ENCODE measurements at places on chromosomes 2 and 18.

DNA sequence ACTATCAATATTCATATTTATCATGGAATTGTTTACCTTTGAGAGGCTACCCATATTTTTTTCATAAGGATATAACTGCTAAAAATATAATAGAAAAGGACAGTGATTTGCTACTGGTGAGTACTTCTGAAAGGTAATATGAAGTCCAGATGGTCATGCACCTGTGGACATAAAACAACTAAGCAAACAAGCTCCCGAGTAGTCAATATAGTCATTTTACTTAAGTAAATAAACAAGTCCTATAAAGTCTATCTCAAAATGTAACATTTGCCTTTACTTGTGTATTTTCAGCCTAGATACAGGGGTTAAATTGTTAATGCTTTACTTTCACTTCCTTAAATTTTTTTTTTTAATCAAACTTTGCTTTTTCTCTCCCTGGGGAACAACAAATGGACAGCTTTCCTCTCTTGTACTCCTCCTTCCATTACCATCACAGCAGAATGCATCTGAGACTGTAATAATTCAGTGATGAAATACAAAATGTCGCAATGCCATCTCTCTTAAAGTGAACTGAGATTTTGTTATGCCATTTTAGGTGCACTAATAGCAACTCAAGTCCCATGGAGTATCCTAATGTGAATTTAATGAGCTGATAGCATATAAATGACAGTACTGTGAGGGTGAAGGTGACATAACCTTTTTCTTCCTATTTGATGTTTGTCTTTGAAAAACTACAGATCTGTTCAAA is 1325.4 kb upstream of the ZEB2 start:
- DNase-seq, result peak; percentile 31

DNA sequence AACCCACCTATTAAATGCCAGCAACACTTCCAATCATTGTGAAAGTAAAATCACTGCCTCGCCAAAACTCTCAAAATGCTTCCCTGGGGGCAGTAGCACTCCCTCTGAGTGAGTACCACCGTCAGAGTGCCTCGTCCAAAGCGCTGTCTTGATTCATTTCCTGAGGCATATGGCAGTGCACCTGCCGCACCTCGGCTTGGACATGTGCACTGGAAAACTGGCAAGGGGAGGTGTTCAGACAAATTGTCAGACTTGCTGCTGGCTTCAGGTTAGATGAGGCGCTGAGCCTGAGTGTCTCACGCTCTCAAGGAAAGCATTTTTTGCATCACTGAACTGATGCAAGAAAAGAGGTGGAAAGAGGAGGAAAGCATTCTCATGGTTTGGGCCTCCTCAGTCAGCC is 132.8 kb downstream of the ATL2 start:
- no peak for DNase-seq

DNA sequence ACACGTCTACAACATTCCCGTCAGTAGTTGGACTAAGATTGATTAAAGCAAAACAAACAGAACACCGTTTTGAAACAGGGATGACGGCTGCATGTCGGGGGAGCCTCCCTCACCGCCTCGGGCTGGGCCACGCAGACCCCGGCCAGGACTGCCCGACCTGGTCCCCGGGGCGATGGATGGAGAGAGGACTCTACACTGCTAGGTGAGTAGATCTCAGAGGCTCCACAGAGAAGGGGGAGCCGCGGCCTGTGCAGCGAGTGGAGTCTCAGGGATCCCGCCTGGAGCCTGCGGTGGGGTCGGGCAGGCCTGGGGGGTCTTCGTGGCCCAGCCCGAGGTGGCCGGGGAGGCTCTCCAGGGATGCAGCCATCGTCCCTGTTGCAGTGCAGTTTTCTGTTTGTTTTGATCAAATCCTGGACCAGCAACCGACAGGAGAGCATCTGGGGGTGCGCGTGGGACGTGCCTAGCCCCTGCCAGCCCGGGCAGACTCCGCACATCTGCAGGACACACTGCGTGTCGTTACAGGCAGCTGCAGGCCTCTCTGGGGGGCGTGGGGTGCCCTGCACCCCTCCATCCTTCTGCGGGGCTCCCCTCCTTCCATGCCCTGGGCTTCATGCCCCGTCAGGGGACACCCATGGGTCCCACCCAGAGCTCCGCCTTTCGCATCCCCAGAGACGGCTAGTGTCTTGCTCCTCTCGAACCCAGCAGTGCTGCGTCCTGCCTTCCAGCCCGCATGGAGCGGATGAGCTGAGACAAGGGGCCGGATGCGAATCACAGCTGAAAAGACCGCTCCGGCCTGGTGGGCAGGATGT is 143.6 kb downstream of the RTP5 start:
- DNase-seq, result no peak

DNA sequence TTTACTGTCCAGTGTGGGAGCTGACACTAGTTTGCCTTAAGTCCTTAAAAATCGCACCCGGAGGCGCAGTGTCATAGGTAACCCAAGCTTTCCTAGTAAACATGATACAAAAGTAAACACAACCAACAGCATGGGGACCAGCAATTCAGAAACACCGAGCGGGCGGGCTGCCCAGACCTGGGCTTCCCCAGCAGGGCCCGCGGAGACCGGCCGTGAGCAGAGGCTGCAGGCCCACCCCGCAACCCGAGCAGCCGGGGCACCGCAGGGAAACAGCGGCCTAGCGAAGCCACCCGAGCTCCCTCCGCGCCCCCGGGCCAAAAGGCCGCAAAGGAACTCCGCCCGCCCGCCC is 296 bp downstream of the TTC21B start:
- peak; percentile 80 for DNase-seq

GRCh38 chr2:143334837-143335236 is 205.6 kb downstream of the ARHGAP15 start:
- no peak for DNase-seq

- no peak for DNase-seq
These were observed 40.2 kb downstream of the SEMA4F start for GRCh38 chr2:74694281-74694680.

GRCh38 chr2:236089271-236090026 is 78.7 kb downstream of the GBX2 start:
- DNase-seq, result no peak

- no peak for DNase-seq
These were observed 679 bp downstream of the RNF144A start for GRCh38 chr2:6917761-6918421.

- no peak for DNase-seq
These were observed 249.0 kb downstream of the CDH20 start for GRCh38 chr18:61582202-61582710.

GRCh38 chr2:236095504-236095903 is 72.7 kb downstream of the GBX2 start:
- DNase-seq, result no peak

- DNase-seq, result no peak
These were observed 464.7 kb downstream of the TXNL1 start for GRCh38 chr18:56173542-56174220.

GRCh38 chr18:33937270-33937816 is 287.4 kb downstream of the NOL4 start:
- DNase-seq, result no peak

DNA sequence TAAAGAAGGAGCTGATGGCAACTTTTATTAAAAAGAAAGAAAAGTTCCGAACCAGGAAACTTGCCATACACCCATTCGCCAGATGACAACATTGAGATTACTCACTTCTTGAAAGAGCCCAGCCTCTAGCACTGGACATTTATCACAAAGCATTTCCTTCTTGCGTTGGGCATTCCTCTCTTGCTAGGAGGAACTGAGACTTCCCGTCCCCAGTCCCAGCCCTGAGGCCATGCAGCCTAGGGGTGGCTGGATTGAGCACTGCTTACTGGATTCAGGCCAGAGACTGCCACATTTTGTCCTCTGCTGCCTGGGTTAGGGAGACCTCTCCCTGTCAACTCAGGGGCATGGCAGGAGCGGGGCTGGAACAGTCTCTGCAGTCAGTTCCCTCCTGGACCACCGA is 80.1 kb downstream of the SDC1 start:
- no peak for DNase-seq

DNA sequence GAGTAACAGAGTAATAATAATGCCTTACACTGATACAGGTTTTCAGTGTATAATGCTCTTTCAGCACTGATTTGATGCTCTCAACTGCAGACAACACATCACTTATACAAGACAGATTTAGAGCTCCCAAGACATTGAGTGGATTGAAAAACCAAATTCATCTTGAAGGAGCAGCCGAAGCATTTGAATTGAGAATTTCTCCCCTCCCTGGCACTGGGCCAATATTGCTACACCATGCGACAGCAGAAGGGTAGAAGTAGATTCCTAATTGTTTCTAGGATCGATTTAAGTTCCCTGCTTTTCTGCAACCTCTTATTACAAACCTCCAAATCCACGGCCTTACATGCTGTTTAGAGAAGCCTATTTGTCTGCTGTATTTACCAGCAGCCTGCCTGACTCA is 15.5 kb downstream of the CENPA start:
- no peak for DNase-seq

GRCh38 chr2:64945973-64946768 is 43.0 kb upstream of the SLC1A4 start:
- DNase-seq, result no peak

- no peak for DNase-seq
These were observed 99.0 kb downstream of the DYSF start for GRCh38 chr2:71552356-71552755.

DNA sequence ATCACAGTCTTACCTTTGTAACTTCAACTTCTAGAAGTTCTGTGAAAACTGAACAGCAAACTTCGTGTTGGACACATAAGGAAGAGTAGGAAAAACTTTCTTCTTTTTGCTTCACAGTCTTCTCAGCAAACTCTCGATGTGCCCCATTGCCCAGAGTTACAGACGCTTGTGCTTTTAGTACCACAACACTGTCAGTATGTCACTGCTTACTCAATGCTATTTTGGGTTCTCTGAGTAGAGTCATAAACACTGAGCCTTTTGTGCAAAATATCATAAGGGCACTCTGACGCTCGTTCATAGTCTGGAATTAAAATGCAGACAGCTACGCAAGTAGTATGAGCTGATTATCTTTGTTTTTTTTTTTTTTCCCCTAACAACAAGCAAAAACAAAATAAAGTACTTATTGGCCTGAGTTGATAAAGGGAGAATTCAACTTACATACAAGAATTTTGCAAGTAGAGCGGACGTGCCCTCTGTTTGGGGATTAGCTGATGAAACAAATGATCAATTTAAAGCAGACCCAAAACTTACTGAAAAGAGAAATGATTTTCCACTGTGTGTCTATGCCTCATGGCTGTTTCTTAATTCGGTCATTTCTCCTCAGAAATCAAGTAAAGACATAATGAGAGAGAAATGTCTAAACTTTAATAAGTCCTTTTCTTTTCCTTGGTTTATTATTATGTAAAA is at the start of gene CDH19:
Gene CDH19, minus strand, starts transcription at position 150 of the 687 bp plus-strand sequence. CDS start 31,886 bp downstream, outside the sequence.
- no peak for DNase-seq

GRCh38 chr2:98502556-98503335 is 58.1 kb downstream of the INPP4A start:
- no peak for DNase-seq

GRCh38 chr18:55250768-55251173 is 291.5 kb upstream of the CCDC68 start:
- no peak for DNase-seq

- no peak for DNase-seq
These were observed 259.0 kb downstream of the LOXHD1 start for GRCh38 chr18:46398005-46398404.

DNA sequence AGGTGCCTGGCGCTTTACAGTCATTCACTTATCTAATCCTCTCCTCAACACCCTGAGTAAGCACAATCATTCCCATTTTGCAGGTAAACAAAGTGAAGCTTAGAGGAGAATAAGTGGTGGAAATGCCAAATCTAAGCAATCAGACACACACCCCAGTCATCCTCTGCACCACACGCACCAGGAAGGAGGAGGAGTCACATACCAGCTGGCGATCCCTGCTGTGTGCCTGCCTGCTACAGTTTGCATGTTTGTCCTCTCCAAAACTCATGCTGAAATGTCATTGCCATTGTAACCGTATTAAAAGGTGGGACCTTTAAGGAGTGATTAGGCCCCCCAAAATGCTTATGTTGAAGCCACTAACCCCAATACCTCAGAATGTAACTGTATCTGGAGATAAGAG is 93.7 kb downstream of the LOXHD1 start:
- DNase-seq, result no peak

- no peak for DNase-seq
These were observed 105.7 kb upstream of the MGAT5 start for GRCh38 chr2:134148172-134148571.

- no peak for DNase-seq
These were observed 60.4 kb upstream of the TWIST2 start for GRCh38 chr2:238787501-238787900.

DNA sequence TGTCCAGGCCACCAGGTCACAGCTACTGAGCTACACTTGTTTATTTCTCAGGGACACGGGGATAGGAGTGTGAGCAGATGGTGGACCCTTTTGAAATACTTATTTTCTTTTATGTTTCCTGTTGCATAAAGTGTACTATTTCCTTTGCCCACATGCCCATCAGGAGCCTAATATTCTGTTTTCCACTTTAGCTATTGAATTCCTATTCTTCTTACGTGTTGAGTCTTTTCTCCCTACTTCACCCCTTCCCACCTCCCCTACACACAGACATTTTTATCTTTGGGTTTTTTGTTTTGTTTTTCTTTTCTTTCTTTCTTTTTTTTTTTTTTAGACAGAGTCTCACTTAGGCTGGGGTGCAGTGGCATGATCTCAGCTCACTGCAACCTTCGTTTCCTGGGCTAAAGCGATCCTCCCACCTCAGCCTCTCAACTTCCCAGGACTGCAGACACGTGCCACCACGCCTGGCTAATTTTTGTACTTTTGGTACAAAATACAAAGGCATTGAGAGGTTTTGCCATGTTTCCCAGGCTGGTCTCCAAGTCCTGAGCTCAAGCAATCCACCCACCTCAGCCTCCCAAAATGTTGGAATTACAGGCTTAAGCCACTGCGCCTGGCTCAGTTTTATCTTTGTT is 5.2 kb upstream of the GPR55 start:
- DNase-seq, result no peak

- no peak for DNase-seq
These were observed 92.3 kb upstream of the RANBP2 start for GRCh38 chr2:108626995-108627394.

DNA sequence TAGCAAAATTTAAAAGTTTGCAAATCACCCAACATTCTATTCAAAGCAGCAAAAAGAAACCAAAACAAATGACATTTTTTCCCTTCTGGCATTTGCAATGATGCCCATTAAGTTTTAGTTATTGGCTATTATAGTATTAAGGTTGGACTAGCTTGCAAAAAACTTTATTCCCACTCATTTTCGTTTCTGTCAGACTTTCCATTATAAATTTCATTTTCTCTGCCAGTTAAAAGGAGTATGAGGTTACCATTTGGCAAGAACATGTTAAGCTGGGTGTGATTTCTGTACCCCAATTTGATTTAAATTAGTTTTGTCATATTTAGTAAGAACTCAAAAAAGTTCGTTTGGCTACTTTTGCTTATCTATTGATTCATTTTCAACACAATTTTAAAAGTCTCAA is 187.9 kb downstream of the TCF4 start:
- no peak for DNase-seq
